ENCODE measurements at places on chromosomes 11 and 22.

GRCh38 chr11:66045177-66045639 lies 3.8 kb downstream of the GAL3ST3 start:
- DNase-seq = peak; percentile 73

GRCh38 chr11:34356913-34357700 lies 703 bp downstream of the ABTB2 start:
- DNase-seq = peak; percentile 15

DNA sequence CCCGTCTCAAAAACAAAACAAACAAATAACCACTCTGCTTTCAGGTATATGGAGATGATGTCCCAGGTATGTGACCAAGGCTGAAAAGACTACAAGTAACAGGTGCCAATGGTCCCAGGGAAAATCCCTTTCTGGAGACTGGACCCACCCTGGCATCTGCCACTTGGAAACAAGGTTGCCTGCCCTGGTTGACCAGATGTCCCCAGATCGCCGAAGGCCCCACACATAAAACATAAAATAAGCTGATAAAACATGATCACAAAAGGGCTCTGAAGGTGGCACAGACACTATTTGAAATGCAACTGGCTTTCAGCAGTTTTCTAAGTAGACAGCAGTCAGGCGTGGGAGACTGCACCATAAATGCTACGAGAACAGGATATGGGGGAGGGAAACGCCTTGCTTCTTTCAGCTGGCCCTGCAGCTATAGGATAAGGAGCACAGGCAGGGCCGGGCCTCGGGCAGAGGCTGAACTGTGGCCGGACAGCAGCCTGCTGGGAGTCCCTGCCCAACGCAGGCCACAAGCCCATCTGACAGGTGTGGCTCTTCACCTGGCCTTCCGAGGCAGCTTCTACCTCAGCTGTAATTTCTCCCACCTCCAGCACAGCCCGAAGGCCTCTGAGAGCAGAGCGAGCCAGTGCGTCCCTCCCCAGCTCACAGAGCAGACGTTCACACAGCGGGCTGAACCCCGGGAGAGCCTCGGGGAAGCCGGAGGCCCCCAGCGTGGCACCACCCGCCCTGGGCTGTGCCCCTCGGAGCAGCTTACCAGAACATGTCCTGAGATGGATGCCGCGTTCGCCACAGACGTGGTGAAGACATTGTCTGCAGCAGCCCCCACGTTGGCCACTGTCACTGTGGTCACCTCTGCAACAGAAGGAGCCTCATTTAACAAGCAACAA lies 4.0 kb downstream of the DEAF1 start:
- no peak for DNase-seq

DNA sequence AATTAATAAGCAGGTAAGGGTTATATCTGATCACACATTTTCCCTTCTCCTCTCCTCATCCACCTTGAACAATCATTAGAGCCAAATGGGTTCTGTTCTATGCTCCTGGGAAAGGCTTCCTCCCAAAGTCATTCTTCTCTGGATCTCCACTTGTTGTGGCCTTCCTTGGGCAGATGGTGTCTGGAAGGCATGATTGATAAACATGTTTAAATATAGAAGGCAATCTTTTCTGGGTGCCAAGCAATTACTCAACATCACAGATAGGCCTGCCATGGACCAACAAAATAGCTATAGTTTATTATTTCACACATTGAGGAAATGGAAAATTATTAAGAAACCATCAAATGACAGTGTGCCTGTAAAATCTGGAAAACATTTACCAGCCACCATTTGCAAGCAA lies 73.5 kb downstream of the KCNA4 start:
- DNase-seq = no peak

DNA sequence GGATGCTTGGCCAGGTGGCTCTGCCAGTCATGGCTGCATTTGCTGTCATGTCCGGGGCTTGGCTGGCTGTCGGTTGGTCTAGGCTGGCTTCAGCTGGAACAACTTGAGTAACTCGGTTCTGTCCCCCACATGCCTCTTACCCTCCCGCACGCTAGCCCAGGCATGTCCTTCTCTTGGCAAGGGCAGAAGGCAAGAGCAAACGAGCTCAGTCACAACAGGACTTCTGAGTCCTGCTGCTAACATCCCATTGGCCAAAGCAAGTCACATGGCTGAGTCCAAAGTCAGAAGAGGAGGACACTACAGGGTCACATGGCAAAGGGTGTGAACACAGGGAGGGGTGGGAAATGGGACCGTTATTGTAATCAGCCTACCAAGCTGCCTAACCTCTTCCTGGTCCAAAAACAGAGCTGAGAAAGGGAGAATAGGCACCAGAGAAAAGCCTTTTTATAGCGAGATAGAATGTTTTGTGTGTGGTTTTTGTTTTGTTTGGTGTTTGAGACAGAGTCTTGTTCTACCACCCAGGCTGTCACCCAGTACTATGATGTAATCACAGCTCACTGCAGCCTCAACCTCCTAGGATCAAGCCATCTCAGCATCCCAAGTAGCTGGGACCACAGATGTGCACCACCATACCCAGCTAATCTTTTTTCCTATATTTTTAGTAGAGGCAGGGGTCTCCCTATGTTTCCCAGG lies 81.9 kb downstream of the MN1 start:
- DNase-seq = no peak

Measured in stimulated activated CD4-positive, alpha-beta T cell treated with anti-CD3 and anti-CD28 coated beads, Interleukin-15, amount 100 ng/mL, for 1 hour (primary cell).